ENCODE measurements at places on chromosomes 5 and 9.
A peak's percentile ranks its signal among the peaks of the same experiment; 100 is the strongest.

- no peak for DNase-seq
Observed at GRCh38 chr9:137476856-137477255, 17.7 kb upstream of the NSMF start.

GRCh38 chr5:52837591-52838001, 49.9 kb downstream of the ITGA1 start:
- no peak for DNase-seq

GRCh38 chr5:32233220-32233695, 59.1 kb upstream of the GOLPH3 start:
- no peak for DNase-seq

DNA sequence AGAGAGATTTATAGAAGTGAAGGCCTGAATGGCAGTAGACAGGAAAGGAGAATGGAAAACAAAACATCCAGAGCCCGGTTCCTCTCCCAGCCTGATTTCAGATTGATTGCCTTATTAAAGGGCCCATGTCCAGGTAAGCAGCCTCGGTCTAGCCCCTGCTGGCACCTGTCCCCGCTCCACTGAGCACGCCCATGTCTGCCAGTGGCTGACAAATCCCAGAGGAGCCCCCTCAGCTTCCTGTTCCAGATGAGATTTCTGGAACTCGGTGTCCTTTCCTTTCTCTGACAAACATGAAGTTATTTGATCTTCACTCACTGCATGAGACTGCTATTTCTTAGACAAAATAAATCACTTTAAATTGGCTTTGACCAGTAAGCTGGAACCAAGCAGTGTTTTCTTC, 187.0 kb upstream of the ADCY2 start:
- DNase-seq = no peak

GRCh38 chr5:66642538-66642937, 46.3 kb downstream of the MAST4 start:
- DNase-seq = no peak

DNA sequence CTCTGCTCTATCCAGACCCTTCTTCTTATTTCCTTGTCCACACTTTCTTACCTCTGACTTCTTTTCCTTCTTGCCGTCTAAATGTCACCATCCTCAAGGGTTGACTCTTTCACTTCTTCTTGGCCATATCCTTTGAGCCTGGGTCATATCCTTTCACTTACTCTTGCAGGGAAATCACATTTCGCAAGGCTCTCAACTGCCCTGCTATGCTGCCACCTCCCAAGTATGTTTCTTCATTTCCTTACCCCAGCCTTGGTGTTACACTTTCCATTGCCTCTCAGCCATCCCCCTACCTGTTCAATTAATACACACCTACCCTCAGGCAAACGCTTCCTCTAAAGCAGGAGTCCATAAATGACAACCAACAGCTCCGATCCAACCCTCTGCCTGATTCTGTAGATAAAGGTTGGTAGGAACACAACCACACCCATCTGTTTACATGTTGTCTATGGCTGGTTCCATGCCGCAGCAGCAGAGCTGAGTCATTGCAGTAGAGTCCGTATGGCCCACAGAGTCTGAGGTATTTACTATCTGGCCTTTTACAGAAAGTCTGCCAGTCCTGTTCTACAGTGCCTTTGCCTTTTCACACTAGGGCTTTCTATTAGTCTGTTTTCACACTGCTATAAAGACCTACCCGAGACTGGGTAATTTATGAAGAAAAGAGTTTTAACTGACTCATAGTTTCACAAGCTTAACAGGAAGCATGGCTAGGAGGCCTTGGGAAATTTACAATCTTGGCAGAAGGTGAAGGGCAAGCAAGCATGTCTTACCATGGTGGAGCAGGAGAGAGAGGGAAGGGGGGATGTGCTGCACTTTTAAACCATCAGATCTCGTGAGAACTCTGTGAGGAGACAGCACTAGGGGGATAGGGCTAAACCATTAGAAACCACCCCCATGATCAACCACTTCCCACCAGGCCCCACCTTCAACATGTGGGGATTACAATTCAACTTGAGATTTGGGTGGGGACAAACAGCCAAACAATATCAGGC, 97.9 kb downstream of the SV2C start:
- DNase-seq = no peak

DNA sequence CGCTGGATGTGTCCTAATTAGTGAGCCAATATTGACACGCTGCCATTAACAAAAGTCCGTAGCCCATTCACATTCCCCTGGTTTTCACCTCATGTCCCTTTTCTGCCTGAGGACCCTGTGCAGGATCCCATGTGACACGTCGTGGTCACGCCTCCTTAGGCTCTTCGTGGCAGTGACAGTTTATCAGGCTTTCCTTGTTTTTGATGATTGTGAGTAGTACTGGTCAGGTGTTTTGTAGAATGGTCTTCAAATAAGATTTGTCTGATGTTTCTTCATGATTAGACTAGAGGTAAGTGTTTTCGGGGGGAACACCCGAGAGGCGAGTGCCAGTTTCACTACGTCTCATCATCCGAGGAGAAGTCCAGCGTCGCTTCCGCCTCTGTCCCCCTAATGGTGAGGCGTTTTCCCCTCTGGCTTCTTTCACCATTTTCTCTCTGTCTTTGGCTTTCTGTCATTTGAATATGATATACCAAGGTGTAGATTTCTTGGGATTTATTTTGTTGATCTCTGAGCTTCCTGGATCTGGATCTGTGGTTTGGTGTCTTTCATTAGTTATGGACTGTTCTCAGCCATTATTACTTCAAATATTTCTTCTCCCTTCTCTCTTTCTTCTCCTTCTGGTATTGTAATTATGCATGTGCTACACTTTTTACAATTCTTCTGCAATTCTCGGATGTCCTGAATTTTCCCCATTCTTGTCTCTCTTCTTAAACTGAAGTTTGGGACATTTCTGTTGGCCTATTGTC, 57.3 kb downstream of the TRIP13 start:
- no peak for DNase-seq

- DNase-seq = no peak
Observed at GRCh38 chr9:112338561-112338960, 5.1 kb upstream of the PTBP3 start.

DNA sequence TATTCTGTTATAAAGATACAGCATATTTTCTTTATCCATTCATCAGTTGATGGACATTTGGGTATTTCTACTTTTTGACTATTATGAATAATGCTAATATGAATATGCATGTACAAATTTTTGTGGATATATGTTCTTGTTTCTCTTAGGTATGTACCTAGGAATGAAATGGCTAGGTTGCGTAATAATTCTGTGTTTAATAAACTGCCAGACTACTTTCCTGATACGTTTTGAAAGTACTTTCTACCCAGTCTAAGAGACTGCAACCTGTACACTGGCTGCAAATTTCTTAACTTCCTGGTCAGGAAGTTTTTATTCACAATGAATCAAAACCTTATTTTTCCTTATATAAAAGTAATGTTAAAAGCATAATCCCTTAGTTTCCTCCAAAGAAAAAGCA, 93.9 kb upstream of the STARD4 start:
- DNase-seq = no peak

GRCh38 chr5:131992370-131992769, 19.1 kb downstream of the ACSL6 start:
- no peak for DNase-seq

DNA sequence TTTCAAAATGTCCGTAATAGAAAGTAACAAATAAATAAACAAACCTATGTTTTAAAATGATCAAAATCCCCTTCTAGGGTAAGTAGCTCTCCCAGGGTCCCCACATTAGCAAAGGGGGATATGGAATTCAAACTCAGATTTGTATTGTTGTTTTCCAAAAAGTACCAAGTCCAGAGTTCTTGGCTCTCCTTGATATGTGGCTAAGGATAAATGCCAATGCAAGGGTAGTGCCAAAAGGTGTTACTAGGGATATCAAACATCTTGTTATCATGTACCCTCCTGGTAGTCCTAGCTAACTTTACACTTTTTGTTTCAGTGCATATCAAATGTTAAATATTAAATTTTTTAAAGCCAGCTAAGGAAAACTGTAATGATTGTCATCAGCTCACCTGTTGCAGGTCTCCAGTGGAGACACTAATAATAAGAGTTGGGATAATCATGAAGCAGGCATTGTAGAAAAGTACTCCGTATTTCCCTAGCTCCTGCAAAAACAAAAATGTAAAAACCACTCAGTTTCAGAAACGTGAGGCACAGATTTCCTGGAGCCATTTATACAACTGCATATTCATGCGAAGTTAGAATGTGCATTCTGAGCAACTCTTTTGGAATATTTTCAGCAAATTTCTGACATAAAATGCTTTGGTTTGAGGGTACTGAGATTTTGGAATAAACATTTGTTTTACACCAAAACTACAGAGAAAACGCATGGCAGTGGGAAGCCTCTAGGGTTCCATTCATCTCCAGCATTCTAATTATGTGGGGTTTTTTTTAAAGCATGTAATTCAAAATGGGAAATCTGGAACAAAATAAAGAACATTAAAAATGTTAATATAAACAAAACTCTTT, 39.8 kb downstream of the SLC35D2 start:
- no peak for DNase-seq

DNA sequence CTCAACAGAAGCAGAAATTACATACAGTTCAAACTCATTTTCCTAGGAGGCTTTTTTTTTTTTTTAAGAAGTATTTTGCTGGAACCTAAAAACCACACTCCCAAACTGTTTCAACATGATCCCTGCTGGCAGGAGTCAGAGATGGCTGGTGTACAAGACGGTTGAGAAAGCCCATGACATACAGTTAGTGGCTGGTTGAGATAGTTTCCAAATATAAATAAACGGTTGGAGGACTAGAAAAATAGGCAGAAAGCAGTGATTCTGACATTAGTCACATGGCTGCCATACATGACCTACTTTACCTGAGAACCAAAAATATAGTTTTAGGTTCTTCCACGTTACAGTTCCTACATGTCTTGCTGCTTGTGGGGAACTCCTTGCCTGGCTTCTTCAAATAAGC, 31.7 kb upstream of the BASP1 start:
- DNase-seq = no peak

DNA sequence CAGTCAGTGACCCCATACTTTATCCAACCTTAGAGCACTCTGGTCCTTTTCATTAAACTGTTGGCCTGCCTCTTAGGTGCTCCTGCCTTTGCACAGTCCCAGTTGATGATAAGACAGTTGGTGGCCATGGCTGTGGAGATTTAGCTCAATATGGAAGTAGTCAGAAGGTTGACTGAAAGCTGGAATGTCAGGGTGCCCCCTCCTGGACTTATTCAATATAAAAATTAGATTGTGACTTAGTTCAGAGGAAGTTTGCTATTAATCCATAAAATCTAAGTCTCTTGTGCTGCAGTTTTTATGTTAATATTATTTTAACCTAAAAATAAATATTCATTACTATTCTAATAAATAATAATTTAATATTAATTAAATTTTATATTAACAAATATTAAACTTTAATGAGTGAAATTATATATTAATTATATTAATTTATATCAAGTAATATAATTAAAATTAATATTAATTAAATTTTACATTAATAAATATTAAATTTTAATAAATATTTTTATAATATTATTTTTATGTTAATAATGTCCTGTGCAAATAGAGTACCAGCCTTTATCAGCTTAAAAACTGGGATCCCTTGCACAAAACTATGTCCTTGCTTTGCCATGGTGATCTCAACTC, 77.7 kb upstream of the ADAMTSL1 start:
- DNase-seq = peak; percentile 32

GRCh38 chr5:144504929-144505577, 334.4 kb downstream of the KCTD16 start:
- peak; percentile 80 for DNase-seq

DNA sequence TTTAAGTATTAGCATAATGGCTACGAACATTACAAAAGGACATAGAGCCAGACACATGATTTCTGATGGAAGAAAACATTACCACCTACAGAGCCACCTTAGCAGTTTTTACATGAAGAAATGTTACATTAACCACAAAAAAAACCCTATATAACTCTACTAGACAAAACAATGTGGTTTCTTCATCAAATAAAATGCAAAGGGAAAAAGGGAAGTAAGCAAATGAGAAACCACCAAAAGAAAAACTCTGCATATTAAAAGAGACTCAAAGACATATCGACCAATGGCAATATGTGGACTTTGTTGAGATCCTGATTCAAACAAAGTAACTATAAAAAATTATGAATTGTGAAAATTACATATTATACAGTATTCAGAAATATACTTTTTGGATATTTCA, 132.7 kb downstream of the TSSK1B start:
- DNase-seq = no peak

DNA sequence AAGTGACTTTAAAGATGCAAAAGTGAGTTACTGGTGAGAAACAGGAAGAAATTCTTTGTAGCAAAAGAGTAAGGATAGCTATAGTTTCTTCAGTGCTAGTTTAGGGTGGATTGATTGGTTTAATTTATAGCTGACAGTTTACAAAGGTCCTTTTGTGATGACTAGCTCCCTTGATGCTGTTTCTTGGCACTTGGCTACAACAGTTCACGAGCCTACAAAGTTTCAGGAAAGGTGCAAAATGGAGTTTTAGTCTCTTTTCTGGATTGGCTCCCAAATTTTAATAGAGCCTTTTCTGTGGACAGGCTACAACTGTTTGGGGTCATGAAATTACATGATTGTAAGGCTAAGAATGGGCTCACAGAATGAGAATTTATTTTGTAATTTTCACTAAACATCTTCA, 40.9 kb upstream of the BNIP1 start:
- DNase-seq = no peak

DNA sequence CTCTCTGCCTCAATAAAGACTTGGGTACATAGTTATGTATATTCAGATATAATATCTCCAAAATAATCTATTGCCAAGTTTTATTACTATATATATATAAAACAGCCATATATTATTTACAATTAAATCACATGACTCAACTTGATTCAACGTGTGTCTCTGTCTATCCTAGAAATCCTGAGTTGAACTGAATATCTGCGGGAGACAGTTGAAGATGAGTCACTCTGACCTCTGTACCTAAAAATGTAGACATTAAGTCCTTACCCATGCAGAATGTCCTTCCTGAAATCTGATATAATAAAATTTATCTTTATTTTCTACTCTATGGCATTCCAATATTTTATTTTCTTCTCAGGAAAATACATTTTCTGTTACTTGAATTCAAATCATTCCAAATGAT, 218.2 kb upstream of the PRDM9 start:
- no peak for DNase-seq

- DNase-seq = no peak
Observed at GRCh38 chr5:143428738-143429420, 25.4 kb upstream of the NR3C1 start.

Measured in GM23338 (cell line).